ENCODE measurements at places on chromosomes 2 and 18.

DNA sequence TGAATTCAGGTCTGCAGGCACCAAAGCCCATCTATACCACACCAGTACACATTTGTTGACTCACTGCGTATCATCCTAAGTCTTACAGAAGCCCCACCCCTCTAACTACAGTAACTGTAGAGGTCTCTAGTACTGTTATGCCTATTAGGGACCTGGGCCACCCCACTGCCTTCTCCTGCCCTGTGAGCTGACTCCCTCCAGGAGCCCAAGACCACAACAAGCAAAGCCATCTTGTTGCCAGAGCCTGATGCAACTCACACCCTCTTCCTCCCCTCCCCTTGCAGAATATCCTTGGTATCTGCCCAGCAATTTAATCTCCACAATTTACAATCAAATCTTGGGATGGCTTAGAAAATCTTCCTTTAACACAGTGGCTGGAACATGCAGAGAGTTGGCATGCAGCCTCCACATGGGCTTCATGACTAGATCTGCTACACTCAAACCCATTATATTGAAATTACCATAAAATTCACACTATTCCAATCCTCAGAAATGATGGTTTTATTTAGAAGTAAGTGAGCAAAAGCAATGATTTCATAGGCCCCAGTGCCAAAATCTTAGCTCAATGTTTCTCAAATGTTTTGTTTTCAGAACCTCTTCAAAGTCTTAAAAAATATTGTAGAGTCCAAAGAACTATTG, 17.7 kb upstream of the CYP1B1 start:
- DNase-seq: no peak

DNA sequence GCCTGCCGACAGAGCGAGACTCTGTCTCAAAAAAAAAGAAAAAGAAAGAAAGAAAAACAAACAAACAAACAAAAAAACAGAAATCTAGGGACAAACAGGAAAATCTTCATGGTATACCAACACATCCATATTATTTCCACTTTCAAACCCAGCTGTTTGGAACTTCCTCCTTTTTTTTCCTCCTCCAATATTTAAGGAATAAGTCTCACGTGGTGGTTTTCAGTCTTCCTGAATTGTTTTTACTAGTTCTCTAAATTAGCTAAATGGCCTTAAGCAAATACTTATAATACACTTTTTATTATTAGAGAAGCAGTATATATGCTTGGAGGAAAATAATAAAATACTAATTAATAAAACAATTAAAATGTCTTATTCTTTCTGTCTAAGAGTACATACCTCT, 48.7 kb upstream of the GLS start:
- DNase-seq: no peak

DNA sequence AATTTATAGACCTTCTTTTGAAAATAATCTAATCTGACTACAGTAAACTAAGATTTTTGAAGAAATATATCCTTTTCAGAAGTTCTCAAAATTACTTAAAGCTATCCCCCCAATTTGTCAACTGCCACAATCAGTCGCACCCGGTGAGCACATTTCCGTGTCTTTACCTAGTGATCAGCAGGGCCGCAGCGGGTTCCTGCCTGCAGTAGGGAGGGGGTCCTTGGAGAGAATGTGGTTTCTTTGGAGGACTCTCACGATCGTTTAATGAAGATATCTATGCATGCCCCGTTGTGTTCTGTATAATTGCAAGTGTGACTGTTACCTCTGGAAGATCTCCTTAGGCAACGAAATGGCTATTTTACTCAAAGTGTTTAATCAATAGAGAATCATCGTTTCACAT, 251.9 kb upstream of the RAB12 start:
- DNase-seq: no peak

GRCh38 chr2:42117182-42117579, 52.0 kb upstream of the EML4 start:
- no peak for DNase-seq

DNA sequence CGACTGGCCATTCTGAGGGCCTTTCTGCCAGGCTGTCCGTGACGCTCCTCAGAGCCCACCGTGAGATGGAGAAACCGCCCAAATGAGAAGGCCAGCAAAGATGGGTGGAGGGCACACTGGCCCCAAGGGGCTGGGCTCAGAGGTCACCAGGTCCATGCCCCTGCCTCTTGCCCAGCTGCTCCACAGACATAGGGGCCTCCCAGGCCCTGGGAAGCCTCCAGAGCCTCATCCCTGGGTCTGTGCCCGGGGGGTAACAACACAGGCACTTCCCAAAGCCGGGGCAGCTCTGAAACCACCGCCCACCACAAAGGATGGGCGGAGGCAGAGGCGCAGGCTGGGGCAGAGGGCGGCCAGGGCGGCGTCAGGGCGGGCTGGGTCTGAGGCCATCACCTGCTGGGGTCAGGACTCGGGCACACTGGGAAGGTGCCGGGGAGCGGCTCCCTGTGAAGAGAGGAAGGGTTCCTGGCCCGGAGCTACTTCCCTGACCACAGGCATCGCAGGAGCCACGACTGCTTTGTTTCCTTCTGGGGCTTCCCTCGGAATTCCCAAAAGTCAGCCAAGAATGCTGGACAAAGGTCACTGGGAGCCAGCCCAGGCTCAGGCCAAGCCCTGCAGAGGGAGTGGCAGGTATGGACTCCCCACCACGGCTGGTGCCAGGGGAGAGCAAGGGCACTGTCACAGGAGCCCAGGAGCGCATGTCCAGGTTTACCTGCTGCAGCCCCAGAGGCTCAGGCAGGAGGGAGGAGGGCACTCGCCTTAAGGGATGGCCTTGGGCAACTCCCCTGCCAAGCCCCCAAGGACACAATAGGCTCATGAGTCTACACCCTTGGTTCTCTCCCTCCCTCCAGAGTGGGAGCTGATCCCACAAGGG, 9.4 kb downstream of the CYP26B1 start:
- no peak for DNase-seq

DNA sequence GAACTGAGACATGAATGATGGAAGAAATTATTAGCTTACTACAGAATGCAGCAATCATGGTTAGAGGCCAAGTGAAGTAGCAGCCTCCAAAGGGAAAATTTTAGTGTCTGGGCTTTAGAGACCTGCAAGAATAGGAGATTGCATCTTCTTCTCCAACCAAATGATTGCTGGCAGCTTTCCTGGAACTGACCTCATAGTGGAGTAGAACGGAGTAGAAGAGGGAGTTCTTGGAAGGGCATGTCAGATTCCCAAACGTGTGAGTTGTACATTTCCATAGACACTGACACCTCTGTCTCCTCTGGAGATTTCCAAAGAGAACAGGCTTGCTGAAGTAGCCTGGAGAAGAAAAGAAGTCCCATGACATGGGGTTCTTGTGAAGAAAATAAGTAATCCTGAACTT, 169.8 kb upstream of the ERBB4 start:
- DNase-seq: no peak

GRCh38 chr2:120715353-120715752, 20.3 kb upstream of the GLI2 start:
- no peak for DNase-seq

DNA sequence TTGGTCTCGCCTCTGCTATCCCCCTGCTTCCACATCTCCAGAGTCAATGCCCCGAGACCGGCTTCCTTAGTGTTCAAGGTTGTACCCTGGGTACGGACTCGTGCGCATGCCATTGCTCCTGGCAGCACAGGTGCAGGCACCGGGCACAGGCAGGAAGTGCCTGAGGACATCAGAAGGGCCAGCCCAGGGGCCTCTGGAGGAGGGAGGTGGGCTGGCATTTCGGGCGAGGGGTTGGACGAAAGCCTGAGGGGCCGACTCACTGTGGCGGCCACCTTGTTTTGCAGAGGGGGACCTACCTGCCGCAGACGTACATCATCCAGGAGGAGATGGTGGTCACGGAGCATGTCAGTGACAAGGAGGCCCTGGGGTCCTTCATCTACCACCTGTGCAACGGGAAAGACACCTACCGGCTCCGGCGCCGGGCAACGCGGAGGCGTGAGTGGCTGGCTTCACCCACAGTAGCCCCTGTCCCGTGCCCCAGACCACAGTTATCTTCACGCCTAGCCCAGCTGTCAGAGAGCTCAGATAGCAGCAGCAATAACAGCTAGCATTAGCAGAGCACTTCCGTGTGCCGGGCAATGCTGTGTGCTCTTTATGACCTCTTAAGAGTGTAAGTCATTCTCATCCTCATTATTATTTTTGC, 12.5 kb downstream of the ITM2C start:
- no peak for DNase-seq

- no peak for DNase-seq
Observed at GRCh38 chr2:2464643-2465042, 133.6 kb upstream of the MYT1L start.

DNA sequence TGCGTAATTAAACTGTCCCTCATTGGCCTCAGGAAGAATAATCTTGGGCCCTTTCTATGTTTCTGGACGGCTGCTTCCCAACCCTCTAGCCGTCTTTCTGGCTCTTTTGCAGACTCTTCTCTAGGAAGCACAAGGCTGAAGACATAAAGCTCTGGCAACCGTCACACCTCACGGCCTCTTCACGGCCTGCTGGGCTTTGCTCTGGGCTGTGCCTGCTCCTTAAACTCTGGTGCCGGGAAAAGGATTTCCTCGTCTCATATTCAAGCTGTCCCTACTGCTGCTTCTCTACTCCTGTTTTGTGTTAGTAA, 36.0 kb upstream of the WIPF1 start:
- DNase-seq: no peak

DNA sequence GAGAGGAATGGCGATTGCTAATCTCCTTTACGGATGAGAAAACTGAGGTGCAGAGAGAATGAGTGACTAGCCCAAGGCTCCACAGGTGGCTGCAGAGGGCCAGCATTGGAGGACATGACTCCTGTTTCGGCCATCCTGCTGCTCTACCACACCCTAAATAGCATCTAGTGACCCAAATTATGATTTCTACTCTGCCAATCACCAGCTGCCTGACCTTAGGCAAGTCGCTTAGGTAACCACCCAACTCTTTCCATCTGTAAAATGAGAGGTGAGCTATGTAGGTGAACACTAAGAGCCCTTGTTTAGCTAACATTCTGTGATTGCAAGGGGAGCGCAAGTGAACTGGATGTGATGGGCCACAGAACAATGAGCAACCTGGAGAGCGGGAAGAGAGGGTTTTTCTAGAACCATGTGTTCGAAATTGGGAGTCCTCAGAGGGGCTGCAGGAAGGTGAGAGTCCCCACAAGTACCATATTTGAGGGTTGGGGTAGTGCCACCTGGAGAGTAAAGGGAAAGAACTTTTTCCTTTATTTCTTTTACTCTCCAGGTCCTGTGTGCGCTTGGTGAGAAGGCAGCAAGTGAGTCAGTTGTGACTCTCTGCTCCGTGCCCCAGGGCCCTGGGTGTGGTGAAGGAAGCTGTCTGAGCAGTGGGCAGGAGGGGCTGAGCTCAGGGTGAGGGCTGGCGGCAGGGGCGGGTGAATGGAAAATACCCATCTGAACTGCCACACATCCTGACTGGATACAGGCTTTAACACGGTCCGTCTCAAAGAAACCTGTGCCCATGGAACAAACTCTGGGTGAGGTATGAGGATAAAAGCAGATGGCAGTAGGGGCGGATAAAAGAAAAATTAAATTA, 2.4 kb downstream of the CYP27C1 start:
- DNase-seq: no peak

DNA sequence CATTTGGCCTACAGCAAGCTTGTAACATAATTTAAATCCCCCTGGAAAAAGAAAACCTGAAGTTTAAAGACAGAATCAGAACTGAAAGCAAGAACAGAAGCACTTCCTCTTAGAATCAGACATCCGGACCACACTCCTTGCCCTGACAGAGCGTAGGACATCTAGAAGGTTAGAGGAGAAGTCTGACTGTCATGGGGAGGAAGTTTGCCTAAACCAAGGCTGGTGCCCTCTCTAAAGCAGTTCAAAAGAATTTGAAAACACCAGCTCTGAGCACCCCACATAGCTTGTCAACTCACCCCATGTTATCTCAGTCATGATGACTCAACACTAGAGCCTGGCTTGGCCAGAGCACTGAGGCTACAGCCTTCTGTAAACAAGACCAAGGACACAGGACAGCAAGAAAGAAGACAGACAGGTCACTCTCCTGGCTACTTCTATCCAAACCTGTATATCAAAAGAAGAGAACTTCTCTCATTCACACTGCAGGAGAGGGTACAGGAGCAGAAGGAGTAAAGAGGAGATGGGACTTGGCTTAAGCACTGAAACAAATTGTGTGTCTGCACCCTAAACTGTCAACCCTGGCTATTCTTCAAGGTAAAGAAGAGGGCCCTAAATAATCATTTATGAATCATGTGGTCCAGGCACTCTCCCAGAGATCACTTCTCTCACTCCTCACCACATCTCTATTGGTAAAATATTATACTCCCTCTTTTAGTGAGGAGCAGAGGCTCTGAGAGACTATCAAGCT, 198.6 kb downstream of the MEMO1 start:
- no peak for DNase-seq

DNA sequence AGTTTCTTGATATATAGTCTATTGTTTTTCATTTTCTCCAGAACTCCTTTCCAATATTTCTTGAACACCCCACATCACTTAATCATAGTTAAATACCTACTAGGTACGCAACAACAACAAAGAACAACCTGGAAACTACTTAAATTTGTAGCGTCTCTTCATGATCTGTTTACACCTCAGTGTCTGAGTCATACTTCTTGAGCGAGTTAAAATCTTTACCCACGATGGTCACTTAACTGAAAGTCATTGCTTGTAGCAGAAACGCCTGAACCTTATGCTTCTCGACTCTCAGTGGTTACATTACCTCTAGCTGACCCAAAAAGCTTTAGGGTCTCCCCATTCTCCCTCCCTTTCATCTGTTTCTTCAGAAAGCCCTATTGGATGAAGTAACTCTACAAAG, 131.3 kb downstream of the EN1 start:
- DNase-seq: no peak

- DNase-seq: no peak
Observed at GRCh38 chr18:6203791-6204190, 210.9 kb downstream of the L3MBTL4 start.

DNA sequence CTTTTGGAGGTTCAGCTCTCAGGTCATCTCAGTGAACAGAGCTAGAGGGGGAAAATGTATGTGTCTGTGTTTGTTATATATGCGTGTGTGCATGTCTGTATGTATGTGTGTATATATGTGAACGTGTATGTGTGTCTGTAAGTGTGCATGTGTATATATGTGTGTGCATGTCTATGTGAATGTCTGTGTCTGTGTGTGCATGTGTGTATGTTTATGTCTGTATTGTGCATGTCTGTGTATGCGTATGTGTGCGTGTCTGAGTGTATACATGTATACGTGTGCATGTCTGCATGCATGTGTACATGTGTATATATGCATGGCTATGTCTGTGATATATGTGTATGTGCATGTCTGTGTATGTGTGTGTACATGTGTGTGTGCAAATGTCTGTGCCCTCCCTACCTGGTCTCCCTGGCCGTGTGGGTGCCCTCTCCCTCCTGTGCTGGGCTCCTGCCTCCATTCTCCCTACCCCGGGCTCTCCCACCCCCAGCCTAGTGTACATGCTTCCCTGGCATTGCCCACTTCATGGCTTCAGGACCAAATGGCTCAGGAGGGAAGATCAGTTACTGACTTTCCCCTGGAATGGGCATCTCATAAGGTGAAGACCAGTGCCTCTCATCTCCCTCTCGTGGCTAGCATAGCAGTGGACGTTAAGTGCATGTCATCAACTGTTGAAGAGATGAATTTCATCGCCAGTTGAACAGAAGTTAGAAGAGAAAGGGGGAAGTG, 49.9 kb downstream of the TRAF3IP1 start:
- DNase-seq: no peak
